ENCODE measurements at places on chromosomes 3 and 15.

DNA sequence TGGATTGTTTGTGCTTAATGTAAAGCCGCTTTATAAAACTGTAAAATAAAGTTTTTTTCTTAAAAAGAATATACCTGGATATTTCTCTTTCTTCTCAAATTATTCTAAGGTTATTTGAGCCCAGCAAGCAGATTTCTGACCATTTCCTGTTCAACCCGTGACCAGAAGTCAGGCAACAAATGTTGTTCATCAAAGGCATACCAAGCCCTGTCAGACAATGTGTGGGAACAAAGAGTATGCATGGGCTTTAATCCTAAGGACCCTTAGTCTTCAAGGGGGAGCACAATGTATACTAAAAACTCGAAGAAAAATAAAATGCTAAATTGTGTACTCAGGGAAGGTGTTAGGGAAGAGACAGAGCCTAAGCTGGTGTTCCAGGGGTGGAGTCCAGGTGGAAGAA, 26.6 kb upstream of the PAQR5 start:
- no peak for DNase-seq

- DNase-seq: no peak
These were observed 112.6 kb downstream of the UACA start for GRCh38 chr15:70650567-70651302.

DNA sequence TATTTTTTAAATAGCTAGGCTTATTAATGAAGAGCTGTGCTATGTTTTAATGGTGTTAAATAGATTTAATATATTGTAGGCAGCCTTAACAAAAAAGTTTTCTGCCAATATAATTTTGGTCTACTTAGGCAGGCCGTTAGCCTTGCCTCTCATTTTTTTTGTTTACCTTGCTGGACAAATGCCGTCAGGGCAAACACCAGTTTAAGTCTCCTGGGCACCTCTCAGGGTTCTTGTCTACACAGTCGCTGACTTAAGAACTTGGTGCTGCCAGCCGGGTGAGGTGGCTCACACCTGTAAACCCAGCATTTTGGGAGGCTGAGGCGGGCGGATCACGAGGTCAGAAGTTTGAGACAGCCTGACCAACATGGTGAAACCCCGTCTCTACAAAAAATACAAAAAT, 153.3 kb downstream of the ULK4 start:
- DNase-seq: no peak

- DNase-seq: no peak
These were observed 11.8 kb upstream of the SCN10A start for GRCh38 chr3:38827791-38828190.

- DNase-seq: no peak
These were observed 70.5 kb upstream of the EPHB3 start for GRCh38 chr3:184491011-184491576.

- DNase-seq: peak; percentile 19
These were observed 41.6 kb downstream of the WDR76 start for GRCh38 chr15:43868406-43868805.

DNA sequence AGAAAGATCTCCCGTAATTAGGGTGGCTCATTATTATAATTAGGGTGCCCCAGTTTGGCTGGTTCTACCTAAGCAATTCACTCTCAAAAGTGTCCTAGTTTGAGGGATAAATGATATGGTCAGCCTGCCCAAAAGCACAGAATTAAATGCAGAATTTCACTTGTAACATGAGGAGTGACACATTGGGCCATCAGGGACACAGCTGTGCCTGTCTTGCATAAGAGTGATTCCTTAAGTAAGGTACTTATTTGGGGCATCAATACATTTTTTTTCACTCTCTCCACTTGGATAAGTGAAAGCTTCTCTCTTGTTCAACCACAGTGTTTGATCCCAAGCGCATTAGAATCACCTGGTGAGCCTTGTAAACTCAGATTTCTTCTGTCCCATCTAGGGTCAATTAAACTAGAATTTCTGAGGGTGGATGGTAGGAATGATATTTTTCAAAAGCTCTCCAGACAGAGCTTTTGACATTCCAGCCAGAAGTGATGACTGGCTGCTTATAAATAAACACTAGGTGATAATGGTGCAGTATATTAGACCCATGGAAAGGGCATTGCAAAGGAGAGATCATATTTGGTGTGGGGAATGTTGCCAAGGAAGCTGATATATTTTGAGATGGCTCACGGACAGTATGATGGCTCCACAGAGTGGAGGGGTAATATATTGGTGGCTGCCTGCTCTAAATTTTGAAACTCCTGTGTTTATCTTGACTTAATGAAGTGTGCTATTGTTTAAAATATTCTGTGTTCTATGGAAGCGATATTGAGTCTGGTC, 458.1 kb upstream of the RASGRP1 start:
- DNase-seq: peak; percentile 70

DNA sequence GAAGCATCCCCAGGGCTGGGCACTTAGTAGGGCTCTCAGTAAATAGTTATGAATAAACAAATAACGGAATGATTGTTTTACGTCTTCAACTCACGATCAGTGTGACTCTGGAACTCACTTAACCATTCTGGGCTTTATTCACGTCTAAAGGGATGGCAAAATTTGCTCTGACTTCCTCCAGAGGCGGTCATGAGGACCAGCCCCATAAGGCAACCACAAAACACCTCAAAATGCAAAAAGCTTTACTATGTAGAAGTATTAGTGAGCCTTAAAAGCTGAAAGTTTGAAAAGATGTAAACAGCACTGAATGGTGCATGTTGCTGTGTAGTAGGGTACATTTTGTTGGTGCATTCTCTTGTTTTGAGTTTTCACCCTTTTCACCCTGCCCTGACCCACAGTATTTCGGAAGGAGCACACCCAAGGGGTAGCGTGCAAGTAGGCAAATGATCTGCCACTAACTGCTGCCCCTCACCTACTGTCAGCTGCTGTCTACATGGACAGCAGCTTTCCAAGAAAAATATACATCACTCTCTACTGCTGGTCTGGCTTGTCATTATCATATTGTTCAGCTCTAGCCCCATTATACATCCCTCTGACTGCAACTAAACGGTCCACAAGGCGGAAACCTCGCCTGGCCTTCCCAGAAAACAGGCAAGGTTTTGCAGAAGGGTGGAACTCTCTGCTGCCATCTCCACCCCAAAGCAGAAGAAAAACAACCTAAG, 308.5 kb upstream of the PROK2 start:
- DNase-seq: no peak

GRCh38 chr3:105512061-105512460, 145.4 kb downstream of the ALCAM start:
- DNase-seq: no peak

- no peak for DNase-seq
These were observed 137.3 kb upstream of the KBTBD8 start for GRCh38 chr3:66860771-66861170.

- no peak for DNase-seq
These were observed 7.6 kb downstream of the VHL start for GRCh38 chr3:10149226-10149625.

DNA sequence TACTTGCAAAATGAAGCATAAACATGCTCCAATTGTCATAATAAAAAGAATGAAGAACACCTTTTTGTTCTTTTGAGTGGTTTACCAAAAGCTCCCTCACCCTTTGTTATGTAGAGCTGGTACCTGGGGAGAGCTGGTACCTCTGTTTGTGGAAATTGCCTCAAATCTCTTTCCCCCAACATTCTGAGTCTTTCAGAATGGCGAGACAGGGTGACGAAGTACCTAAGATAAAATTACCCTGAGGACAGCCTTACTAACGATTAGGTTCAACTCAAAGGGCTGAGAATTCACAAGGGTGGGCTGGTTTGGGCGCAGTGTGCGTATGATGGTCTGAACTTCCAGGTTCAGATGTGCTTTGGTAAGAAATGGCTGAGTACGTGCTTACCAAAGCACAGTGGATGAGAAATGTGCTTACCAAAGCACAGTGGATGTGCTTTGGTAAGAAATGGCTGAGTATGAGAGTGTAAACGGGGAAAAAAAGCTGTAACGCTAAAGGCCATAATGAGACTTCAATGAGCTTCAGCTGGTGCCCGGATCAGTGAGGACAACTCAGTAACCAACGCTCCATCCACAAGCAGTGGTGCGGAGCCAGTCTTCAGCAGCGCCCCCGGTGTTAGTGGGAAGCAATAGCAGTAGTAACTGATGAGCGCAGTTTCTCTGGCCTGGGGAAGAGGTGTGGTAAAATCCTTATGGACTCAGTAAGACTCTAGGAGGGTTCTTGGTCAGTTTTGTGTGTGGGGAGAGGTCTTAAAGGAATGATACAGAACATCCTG, 72.3 kb upstream of the LRIG1 start:
- DNase-seq: no peak

DNA sequence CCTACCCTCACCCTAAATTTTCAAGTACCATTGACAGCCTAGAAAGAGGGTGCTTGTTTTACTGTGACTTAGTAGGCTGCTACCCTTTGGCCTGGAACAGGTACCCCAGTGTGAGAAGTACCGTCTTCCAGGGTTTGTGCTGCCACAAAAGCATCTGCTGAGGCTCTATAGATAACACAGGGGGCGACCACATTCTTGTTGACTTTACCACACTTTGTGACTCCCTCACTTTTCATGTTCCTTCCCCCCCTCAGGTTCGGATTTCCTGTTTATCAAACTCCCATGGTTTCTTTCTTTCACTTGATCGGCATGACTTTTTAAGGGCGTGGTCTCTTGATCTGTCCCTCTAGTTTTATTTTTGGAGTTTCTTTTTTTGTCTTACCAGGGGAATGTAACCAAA, 23.5 kb downstream of the EXOG start:
- DNase-seq: no peak

GRCh38 chr15:72850833-72851232, 67.3 kb upstream of the ADPGK start:
- no peak for DNase-seq

DNA sequence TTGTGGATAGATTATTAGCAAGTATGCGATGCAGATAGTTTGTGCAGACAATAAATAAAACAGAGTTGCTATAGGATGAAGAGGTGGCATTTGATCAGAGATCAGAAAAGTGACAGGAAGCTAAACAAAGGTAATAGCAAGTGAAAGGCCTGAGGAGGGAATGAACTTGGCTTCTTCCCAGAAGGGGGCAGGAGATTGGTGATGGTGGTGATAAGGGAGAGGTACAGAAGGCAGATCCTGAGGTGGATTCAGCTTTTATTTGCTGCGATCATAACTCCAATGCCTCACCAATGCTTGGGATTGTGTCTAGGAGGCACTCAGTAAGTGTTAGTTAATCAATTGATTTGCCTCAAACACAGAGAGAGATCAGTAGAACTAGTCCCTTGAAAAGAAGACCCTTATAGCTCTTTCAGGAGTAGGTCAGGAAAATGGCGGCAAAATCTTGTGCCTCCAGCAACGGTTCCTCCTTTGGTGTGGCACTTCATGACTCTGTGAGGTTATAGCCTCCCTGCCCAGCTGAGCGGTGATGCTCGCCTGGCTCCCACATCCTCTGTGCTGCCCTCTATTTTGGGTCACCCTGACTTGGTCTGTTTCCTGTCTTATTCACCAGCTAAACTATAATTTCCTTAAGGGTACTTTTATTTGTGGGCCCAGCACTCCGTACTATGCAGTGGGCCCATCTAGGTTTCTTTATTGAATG, 37.5 kb downstream of the TGFBR2 start:
- no peak for DNase-seq

DNA sequence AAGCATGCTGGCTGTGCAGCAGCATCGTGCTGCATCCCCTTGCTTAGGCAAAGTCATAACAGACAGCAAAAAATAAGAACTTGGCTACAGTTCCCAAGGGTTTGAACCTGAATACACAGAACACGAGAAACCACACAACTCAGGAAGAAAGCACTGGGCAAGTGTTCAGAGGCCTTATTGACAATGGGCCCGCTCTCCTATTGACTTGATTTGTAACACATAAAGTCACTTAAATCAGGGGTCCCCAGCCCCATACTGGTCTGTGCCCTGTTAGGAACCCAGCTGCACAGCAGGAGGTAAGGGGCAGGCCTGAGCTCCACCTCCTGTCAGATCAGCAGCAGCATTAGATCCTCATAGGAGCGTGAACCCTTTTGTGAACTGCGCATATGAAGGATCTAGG, 145.1 kb downstream of the LSAMP start:
- DNase-seq: peak; percentile 46

DNA sequence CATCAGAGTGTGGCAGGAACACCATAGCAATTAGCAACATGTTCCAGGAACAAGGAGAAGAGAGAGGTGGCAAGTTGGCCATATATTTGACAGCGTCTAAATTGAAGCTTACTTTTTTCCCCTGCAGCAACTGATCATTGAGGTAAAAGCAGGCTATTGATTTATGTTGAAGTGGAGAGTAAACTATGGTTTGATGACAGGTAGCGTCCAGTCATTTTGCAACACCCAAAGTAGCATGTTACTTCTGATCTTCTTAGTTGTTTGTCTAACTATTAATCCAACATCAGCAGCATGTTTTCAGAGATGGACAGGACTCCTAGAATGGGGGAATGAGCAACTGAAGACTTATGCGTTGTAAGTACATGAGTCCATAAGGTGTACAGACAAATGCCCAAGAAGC, 225.8 kb downstream of the ZPLD1 start:
- no peak for DNase-seq

DNA sequence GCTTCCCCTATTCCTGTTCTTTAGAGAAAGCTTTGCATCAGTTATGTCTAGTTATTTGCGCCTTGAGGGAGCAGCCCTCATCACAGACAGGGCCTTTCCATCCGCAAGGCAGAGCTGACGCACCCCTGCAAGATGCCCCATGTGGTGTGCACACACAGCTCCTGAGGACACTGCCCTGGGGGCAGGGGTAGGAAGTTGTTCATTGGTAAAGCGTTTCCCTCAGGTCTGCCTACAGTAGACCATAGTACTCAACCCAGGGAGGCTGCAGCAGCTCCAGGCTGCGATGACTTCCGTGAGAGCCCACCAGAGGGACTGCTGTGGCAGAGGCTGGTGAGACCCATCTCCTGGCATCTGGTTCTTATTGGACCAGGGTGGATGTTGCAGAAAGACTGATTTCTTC, 55.1 kb upstream of the PLXNA1 start:
- DNase-seq: no peak

GRCh38 chr3:188000361-188000861, 153.5 kb upstream of the LPP start:
- peak; percentile 27 for DNase-seq

DNA sequence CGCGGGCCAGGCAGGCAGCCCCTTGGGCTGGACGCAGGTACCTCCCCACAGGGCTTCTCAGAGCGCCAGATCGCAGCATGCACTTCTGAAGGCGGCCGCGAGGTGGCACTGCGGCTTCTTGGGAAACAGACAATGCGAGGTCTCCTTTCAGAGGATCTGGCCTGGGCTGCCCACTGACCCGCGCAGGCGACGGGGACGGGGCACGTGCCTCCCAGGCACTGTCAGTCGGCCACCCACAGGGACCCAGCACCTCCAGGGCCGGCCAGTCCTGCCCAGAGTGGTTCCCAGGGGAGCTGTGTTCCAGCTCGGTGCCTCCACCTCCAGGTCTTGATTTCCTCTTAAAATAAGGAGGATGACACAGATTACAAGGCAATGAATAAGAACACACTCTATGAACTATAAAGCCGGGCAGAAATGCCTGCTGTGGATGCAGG, 24.4 kb upstream of the TXNRD3 start:
- DNase-seq: peak; percentile 91

DNA sequence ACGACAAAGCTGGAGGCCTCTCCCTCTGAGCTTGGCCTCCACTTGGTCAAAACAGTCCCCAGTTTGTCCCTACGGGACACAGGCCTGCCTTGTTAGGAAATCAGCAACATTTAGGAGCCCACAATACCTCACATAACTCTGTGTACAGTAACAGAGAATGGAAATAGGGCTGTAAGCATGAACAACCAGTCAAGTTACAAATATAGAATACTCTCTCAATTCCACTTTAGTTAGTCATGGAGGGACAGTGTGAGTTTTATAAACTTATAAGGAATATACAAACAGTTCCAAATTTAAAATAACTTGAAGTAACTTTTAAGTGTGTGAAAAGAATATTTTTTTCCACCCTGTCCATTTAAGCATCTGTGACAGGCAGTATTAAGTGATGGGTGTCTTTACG, 129.4 kb downstream of the PGPEP1L start:
- no peak for DNase-seq

All from NCI-H524 (cell line).